ENCODE measurements at places on chromosomes 1 and 21.
A peak's percentile ranks its signal among the peaks of the same experiment; 100 is the strongest.

DNA sequence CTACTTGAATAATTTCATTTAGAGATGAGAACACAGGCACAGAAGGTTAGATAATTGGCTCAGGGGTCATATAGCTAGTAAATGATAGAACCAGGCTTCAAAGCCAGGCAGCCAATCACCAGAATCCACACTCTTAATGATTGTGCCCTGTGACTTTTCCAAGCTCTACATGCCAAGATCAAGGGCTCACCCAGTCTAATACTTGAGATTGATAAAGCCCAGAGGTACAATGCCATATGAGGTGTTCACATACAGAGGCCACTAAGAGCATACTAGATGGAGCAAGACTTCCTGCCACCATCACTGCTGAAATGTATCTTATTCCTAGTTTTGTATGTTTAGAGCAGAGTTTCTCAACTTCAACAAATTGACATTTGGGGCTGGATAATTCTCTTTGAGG lies 40.9 kb upstream of the MCOLN3 start:
- no peak for DNase-seq

DNA sequence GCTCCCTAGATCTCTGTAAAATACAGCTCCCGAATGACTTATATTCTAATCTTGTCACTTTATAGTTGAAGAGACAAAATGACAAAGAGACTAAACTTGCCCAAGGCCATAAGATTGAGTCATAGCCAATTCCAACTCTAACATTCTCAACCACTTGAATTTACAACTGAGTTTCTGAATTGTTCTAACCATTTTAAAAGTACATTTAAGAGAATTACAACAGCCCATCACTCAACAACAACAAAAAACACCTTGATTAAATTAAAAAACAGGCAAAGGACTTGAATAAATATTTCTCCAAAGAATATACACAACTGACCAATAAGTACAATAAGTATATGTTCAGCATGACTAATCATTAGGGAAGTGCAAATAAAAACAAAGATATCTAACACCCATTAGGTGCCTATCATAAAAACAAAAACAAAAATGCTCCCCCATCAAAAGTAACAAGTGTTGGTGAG lies 8.7 kb upstream of the ADCY10 start:
- DNase-seq = no peak

DNA sequence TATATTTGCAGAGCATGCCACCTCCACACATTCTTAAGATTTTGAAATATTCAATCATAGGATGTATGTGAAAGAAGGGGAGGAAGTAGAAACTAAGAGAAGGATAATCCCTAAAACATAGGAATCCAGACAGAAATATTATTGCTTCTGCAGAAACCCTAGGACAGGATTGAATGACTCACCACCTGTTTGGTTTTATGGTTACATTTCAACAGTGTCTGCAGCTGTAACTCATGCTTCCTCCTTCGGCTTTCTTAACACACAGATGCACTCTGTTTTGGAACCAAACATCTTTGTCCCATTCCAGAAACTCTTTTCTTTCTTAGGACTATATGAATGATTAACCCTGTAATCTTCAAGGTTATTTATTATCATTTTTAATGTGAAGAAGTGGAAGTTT lies 20.7 kb downstream of the RGS7 start:
- no peak for DNase-seq

GRCh38 chr1:245810789-245811337 lies 656.1 kb downstream of the KIF26B start:
- no peak for DNase-seq

DNA sequence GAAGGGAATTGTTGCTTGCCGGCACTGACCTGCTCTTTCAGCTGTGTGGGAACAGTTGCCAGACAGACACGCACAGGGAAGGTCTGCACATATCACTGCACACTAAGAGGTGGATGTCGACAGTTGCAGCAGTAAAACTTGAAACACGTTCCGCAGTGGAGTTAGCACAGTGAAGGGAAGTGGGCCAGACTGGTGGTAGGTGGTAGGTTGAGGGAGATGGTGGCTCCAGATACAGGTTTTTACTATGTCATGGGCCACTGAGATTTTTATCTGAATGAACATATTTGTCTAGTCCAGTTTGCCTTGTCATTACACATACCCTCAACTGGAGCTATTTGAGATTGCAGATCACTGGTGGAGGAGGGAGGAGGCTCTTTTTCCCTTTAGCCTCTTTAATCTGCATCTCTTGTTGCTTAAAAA lies 13.5 kb downstream of the MRPS6 start:
- DNase-seq = no peak

DNA sequence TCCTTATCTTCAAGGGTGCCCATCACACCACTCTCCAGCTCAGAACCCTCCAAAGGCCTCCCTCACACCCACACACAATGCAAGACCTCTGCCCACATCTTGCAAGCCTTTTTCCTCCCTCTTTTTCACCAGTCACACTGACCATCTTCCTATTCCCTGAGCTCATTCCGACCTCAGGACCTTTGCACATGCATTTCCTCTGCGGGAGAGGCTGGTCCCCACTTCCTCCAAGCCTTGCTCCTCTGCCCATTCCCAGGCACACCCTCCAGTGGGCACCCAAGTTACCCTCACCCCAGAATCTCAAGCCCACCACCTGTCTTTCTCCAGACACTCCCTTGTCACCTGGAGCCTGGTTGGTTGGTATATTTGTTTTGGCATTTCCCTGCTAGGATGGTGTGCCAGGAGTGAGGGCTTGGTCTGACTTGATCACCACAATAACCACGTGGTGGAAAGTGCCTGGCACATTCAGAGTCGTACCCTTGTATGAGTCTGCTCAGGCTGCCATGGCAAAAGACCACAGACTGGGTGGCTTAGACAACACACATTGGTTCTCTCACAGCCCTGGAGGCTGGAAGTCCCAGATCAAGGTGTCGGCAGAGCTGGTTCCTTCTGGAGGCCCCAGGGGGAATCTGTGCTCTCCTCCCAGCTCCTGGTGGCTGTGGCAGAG lies 13.2 kb downstream of the MX2 start:
- DNase-seq = no peak

DNA sequence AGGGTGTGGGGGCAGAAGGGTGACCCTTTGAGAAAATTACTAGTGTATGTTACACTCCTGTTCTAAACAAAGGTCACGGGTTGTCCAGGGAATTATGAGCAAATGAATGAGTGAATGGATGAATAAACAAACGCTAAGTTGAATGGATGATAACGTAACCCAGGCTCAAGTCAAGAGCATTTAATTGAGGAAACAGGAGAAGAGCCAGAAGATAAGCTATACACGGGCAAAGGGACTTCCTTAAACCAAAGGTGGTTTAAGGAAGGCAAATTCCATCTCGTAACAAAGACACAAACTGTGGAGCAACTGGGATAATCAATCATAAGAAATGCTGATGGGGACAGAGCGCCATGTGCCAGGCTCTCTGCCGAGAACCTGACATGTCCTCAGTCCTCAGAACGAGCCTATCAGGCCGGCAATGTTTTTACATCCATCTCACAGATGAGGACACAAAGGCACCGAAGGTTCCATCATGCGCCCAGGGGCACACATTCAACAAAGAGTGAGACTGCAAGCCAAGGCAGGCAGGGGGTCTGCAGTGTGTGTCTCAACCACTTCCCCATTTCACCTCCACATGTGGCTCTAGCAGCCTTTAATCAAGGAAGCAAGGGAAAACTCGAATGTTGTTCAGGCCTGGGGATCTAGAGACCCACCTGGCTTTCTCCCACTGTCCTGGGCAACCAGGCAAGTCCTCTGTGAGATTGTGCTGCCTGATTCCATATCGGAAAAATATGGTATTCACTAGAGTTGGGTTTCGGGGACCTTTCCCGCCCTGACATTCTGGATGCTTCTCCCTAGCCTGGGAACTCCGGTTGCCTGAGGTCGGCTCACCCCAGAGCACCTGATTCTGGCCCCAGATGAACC lies 126.8 kb upstream of the EDN2 start:
- no peak for DNase-seq

DNA sequence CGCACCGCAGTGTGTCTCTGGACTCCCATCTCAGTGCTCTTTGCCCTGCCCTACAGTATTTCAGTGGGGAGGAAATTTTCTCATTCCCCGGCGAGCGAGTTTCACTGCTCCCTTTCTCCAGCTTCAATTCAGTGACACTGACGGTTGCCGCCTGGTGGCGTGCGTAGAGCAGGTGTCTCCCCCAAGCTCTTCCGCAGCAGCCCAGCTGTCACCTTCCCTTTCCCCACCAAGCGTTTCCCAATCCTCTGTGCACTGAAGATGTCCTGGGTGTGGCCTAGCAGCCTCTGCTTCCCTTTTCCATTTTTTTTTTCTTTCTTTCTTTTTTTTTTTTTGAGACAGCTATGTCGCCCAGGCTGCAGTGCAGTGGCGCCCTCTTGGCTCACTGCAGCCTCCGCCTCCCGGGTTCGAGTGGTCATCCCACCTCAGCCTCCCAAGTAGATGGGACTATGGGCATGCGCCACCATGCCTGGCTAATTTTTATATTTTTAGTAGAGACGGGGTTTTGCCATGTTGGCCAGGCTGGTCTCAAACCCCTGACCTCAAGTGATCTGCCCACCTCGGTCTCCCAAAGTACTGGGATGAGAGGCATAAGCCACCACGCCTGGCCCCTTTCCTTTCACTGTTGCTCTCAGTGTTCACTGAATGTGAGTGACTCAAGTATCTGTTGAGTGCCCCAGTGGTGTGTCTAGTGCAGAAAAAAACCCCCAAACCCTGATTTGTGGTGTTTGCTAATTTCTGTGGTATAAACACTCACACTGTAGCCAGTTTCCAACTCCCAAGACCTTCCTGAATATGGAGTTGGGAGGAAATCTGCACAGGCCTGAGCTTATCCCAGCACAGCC lies 30.1 kb downstream of the TNFRSF1B start:
- DNase-seq = no peak

DNA sequence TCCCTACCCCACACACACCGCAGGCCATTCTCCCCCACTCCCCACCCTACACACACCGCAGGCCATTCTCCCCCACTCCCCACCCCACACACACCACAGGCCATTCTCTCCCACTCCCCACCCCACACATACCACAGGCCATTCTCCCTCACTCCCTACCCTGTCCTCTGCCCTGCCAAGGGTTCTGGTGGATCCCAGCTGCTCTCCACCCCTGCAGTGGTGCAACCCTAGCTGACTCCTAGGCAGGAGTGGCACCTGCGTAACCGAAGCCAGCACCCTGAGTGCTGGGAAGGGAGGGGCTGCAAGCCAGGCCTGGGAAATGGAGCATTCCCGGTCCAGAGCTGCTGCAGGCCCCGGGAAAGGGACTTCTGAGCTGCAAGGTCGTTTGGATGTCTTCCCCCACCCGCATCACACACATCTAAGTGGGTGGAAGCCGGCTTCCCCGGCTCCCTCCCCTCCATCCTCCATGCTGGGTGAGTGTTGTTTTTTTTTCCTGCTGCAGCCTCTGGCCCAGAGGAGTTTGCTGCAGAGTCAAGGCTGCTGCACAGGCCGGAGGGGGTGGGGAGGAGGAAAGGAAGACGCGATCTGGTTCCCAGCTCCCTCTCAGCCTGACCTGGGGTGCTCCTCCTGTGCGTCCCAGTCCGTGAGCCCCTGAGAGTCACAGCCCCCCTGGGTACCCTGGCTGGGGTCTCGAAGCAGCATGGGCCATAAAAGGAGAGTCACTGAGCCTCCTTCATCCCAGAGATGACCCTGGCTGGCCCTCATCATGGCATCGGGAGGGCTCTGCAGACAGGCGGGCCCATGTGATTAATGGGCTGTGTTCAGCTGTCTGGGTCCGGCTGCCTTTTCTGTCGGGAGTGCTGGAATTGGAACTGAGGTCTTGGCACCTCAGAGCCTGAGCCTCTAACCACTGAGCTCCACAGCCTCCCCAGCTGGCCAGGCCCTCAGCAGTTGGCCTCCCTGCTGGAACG lies 16.1 kb downstream of the H6PD start:
- DNase-seq = no peak

DNA sequence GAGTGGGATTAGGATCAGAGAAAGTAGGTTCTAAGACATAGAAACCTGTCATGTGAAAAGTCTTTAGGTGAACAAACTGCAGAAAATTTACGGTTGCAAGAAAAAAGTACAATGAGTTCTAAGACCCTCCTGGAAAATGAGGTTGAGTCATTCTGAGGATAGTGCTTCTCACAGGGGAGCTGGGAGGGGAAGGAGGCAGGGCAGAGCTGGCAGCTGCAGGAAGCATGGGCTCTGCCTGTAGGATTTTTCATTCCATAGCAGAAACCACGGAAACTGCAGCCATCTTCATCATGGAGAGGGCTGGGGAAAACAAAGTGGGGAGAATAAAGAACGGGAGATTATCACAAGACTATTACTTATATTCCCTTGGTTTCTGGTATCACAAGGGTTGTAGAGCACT lies 25.8 kb upstream of the THEM4 start:
- no peak for DNase-seq

GRCh38 chr1:150464422-150464826 lies 22.8 kb upstream of the TARS2 start:
- peak; percentile 74 for DNase-seq

GRCh38 chr1:118841521-118841920 lies 146.6 kb downstream of the TBX15 start:
- no peak for DNase-seq

DNA sequence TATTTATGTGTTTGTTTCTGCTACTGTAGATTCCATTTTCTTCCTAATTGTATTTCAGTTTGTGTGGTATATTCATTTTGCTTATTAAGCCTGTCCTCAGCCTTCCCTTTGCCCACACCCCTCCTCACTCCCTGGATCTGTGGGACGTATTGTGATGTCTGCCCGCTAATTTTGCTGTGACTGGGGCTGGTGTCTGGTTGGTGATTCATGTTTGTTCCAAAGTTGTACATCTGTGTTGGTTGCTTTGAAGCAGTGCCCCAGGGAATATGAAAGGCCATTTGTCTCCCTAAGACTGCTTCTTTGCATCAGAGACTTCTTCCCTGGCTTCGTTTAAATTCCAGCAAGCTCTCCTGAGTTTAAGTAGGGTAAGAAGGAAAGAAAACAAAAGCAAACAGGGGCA lies 289.5 kb upstream of the SGIP1 start:
- no peak for DNase-seq

DNA sequence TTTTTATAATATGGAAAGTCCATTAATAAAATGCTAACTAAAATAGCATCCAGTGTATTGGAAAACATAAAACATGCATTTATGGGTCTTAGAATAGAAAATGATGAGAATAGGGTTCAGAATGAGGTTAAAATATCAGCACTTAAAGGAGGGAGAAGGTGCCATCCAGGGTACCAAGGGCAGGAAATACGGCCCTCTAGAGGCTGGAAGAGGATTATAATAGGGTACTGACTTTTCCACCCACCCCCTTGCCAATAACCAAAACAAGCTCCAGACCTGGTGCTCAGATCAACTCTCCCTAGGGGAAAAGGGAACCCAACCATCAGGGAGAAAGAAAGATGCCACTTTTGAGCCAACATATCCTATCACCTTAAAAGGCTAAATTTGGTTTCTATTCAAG lies 26.7 kb downstream of the ASTN1 start:
- no peak for DNase-seq

DNA sequence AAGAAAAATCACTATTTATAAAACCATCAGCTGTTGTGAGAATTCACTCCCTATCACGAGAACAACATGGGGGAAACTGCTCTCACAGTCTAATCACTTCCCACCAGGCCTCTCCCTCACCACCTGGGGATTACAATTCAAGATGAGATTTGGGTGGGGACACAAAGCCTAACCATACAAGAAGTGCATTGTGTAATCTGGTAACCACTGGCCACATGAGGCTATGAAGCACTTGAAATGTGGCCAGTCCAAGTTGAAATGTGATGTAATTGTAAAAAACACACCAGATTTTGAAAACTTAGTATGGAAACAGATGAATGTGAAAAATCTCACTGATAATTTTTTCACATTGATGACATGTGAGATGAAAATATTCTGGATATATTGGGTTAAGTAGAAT lies 293.8 kb downstream of the TTLL7 start:
- no peak for DNase-seq

Data from NCI-H187 (cell line).